ENCODE measurements at places on chromosomes 2 and 18.
A peak's percentile ranks its signal among the peaks of the same experiment; 100 is the strongest.

DNA sequence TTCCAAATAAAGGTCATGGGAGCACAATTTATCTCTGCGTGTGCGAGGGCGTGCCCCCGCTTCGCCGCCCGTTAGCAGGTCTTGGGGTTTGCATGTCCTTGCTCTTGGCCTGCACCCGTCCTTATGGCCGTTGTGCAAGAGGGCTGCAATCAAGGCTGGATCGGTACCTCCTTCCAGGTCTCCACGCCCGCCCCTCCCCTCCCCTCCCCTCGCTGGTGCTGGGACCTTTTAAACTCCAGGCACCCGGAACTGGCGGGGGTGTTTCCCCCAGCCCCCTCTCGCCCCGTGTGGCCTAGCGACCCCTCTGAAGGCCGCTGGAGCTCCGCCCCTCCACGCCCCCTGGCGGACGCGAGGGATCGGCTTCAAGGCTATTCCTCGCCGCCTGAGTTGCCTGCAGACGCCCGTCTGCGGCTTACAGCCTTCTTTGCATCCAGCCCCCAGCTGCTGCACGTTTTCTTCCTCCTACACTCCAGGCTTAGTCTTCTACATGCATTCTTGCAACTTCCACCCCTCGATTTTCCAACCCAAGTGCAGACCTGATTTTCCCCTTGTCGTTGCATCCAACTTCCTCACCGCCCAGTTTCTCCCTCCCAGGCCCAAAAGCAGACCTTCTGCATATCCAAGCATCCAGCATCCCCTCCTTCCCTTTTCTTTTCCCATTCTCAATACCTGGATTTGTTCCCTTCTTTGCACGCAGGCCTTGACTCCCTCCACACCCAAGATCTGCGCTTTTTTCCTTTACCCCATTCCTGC lies 577 bp downstream of the IDH1 start:
- peak; percentile 80 for DNase-seq

DNA sequence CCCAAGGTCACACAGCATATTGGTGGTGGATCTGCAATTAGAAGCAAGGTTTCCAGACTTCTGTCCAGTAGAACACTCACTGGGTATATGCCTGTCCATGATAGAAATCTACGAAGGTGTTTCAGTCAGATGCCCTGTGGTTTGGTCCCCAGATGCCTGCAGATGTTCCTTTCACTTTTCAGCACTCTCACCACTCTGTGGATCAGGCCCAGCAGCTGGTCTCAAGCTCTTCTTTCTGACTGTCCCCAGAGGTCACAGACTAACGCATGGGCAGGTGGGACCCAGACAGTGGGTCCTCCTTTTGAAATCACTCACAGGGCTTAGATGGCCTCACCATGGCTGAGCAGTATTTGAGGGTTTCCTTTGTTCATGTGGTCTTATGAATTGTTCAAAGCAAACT lies 376.5 kb downstream of the ALK start:
- no peak for DNase-seq

- DNase-seq, result no peak
These were observed 248.2 kb upstream of the RBMS1 start for GRCh38 chr2:160741815-160742214.

- DNase-seq, result peak; percentile 6
These were observed 89.1 kb upstream of the ID2 start for GRCh38 chr2:8592736-8593135.
